ENCODE measurements at places on chromosomes 3 and 15.

- no peak for DNase-seq
Observed at GRCh38 chr15:37107071-37107743, 6.9 kb upstream of the MEIS2 start.

- no peak for DNase-seq
Observed at GRCh38 chr15:67070892-67071664, 5.7 kb downstream of the SMAD3 start.

DNA sequence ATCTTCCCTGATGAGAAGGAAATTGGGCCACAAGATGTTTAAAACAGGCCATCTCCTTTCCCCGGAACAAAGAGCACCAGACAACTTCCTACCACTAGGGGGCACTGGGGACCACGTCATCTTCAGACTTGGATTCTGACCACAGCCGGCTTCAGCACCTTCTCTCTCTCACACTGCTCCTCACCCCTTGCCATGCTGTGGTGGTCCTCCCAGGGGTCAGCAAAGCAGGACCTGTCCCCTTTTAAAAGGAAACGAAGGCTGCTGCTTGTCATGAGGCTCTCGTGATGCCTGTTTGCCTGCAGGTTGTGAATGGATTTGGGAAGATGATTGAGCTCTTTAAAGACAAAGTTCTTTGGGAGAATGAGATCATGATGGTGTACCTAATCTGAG is 16.2 kb downstream of the RFT1 start:
- peak; percentile 88 for DNase-seq

DNA sequence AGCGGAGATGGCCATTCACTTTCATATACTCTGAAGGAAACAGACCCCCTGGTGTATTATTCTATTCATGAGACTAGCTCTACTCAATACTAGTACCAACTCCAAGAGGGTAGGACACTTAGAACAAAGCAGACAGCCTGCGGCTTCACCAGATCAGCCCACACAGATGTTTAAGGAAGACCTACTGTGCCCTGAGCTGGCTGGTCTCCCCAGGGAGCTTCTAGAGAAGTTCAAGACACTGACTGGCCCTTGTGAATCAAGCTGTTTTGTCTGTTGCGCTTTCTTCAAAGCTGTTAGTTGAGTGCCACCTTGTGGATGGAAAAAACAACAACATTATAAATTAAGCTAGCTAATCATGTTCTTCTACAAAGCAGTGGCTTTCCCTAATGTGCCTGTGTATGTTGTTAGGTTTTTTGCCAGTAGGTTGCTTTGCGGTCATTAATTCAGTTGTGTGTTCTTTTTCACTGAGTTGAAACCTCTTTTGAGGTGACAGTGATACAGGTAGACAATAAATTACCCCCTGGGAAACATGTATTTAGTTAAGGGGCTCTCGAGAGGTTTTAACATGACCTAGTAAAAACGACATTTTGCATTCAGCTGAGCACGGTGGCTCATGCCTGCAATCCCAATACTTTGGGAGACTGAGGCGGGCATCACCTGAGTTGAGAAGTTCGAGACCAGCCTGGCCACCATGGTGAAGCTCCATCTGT is 64.2 kb upstream of the MYZAP start:
- DNase-seq, result peak; percentile 72
